ENCODE measurements at places on chromosomes 16 and 17. TPM values are rescaled to one million over a fixed set of nuclear protein-coding genes. Genes with fewer than 3 reads are reported as not detected.
A peak's percentile ranks its signal among the peaks of the same experiment; 100 is the strongest.

GRCh38 chr17:65099941-65100315 is 37.2 kb upstream of the RGS9 start:
- DNase-seq: peak; percentile 66

DNA sequence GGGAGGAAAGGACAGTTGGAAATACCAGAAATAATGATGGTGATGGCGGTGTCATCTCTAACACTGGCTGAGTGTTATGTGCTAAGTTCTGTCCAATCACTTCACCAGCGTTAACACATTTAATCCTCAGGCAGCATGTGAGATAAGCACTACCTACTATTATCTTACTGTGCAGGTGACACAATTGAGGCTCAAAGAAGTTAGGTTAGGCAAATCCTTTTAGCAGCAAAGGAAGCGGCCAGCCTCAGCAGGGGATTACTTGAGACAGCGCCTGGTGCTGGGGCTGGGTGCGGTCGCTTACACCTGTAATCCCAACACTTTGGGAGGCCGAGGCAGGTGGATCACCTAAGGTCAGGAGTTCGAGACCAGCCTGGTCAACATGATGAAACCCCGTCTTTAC is 18.7 kb upstream of the DHX8 start:
- no peak for DNase-seq

DNA sequence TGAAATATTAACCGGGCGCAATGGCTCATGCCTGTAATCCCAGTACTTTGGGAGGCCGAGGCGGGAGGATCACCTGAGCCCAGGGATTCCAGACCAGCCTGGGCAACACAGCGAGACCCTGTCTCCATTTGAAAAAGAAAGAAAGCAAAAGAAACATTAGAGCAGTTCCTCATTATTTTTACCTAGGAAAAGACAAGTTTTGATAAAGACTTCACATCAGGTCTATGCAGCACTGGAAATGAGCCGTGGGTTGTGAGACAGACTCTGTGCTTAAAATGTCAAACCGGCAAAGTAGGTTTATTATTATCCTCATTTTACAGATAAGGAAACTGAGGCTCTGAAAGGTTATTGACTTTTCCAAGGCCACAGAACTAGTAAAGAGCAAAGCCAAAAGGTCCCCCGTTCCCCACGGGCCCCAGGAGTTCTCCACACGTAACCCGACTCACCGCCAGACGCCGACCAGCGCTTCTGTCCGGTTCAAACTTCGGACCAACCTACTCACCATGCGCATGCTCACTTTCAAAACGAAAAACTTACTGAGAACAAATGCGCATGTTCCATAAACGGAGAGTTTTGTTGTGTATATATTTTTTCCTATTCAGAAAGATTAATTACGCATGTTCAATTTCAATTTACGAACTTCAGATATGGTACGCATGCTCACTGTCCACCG is 356 bp downstream of the TUBD1 start:
- no peak for DNase-seq

GRCh38 chr16:28623172-28623711 is 13.4 kb upstream of the SULT1A1 start:
- DNase-seq: no peak

DNA sequence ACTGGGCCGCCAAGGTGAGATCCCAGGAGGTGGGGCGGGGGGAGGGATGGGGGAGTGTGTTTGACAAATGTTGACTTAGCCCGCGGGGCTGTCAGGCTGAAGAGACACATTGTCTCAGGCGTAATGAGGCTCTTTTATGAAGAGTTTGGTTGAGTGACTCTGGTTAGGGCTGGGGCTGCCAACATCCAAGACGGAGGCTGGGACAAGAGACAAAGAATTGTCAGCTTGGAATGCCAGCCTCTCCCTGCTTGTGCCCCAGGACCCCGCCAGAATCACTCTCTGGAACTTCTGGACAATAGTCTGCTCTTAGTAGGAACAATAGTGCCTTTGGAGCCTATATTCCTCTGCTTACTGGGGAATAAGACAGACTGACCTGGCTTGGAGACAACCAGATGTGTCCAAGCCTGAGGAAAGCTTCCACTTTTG is 24.0 kb downstream of the PCTP start:
- DNase-seq: no peak

DNA sequence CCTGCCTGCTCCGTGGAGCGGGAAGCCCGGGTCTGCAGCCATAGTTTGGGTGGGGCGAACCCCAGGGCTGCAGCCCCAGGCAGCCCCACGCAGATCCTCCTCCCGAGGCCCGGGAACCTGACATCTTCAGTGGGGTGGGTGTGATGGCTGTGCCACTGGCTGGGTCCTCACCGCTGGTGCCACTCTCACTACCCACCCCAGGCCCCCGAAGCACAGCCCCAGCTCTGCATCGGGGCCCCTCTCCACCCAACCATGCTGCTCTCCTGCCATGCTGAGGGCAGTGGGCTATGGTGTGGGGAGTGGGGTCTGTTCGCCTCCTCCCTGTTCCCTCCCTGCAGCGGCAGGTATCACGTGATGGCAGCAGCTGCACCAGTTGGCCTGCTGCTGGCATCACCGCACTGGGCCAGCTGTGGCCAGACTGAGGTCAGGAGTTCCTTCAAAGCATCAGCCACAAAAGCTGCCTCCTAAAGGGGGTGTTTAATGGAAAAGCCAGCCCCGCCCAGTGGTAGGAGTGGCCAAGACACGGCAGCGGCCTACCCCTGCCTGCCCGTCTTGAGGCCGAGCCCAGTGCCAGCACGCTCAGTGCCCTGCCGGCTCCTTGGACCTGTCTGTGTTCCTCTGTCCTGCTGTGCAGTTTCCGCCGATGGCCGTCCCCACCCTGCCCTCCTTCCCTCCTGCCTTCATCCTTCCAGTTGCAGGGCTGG is 10.8 kb downstream of the KCTD5 start:
- no peak for DNase-seq

GRCh38 chr16:3223913-3224515 is 10.9 kb downstream of the ZNF200 start:
- DNase-seq: no peak

GRCh38 chr17:41793784-41794539 is 7.5 kb upstream of the JUP start:
- no peak for DNase-seq

DNA sequence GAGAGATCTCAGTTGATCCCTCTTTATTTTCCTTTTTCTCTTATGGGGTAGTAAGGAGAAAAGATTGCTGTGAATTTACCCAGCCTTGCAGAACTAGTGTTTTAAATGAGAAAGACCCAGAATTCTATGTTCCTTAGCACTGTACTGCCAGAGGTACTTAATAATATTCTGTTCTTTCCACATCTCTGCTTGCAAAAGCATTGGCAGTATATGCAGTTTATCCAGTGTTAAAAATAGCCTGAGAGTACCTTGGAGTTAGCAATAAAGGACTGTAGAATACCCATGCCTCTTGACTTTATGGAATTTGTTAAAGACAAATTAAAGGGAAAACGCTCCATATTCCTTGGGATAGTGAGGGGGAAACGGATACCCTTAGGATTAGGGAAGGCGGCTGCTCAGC is 11.9 kb downstream of the SLC7A6 start:
- no peak for DNase-seq

GRCh38 chr17:14594690-14595089 is 293.8 kb downstream of the HS3ST3B1 start:
- DNase-seq: no peak

- DNase-seq: peak; percentile 27
Measured at GRCh38 chr17:77140878-77141767, at the start of gene SEC14L1. SEC14L1 (plus strand) TSS chr17:77140969; CDS start chr17:77143597, 2,628 bp downstream.

DNA sequence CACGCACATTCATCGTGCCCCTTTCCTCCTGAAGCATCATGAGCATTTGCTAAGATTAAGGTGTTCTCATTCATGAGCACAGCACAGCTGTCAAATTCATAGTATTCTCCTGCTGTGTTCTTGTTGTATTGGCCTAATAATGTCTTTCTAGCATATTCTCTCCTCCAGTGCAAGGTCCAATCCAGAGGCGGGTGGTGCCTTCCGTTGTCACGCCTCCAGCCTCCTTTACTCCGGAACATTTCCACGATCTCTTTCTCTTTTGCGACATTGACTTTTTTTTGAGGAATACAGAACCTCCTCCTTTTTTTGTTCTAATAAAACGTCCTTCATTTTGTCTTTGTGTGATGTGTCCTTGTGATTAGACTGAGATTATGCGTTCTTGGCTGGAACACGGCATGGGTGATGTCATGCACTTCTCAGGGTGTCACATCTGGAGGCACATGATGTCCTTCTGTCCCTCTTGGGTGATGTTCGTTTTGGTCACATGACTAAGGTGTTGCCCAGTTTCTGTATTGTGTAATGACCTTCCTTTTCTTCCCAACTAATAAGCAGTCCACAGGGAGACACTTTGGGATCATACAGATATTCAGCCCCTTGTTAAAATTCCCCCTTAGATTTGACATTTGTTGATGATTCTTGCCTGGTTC is 66.3 kb downstream of the CLEC16A start:
- peak; percentile 70 for DNase-seq

GRCh38 chr16:9381905-9382304 is 290.5 kb downstream of the HAPSTR1 start:
- no peak for DNase-seq

GRCh38 chr17:35870906-35871819 is 2.5 kb upstream of the HEATR9 start:
- no peak for DNase-seq

GRCh38 chr16:70578035-70578434 is 54.4 kb downstream of the SF3B3 start:
- DNase-seq: no peak

- no peak for DNase-seq
Measured at GRCh38 chr16:50526796-50527195, 21.4 kb upstream of the NKD1 start.

- no peak for DNase-seq
Measured at GRCh38 chr16:87048730-87049115, 268.5 kb downstream of the C16orf95 start.

- DNase-seq: peak; percentile 71
Measured at GRCh38 chr17:72985882-72986720, 106.4 kb downstream of the SLC39A11 start.

DNA sequence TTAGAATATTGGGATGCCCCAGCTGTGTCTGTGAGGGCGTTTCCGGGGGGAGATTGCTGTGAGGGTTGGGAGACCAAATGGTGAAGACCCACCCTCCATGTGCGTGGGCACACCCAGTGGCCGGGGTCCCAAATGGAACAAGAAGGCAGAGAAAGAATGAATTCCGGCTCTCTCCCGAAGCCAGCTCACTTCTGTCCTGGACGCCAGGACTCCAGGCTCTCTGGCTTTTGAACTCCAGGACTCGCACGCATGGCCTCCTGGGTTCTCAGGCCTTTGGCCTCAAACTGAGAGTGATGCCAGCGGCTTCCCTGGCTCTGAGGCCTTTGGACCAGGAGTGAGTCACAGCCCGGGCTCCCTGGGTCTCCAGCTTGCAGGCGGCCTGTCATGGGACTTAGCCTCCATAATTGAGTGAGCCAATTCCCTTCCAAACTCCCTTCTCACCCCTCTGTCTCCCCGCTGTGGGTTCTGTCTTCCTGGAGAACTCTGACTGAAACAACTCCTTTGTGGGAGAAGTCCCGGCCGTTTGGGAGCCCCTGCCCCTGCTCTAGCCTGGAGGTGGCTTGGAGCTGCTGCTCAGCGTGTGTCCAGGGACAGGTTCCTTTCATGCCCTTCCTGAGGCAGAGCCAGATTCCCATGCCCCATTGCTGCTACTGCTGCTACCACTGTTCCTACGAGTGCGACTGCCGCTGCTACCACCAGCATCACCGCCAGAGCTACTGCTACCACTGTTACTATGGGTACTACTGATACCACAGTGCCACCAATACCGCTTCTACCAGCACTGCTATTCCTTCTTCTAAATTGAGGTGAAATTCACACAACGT is 49.8 kb upstream of the CBX4 start:
- no peak for DNase-seq

GRCh38 chr16:73149334-73149733 is 101.4 kb upstream of the ZFHX3 start:
- no peak for DNase-seq

DNA sequence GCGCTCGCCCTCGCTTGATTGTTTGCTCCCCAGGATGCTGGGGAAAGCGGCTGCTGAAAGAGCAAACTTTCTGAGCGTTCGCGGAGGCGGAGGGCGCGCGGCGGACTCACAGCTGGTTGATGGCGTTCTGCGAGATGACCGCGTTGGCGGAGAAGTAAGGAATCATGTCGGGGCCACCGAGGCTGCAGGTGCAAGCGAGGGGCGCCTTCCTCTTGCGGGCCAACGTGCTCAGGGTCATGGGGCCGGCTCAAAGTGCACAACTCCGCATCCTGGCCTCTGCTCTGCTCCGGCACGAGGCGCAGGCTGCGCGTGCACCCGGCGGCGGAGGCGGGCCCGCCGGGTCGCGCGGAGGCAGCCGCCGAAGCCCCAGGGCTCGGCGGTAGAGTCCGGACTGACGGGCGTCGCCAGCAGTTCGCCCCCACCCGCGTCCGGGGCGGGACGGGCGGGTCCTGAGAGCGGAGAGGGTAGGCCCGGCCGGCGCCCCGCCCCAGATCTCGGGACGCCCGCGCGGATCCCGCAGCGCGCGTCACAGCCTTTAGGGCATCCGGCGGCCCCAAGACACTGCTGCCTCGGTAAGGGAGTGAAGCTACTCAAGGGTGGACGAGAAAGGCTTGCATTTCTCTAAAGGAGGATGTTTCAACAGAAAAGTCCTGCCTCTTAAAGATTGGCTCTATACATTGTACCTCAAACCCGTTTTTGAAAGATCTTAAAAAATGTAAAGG is 138.5 kb upstream of the CORO6 start:
- DNase-seq: peak; percentile 83

RBFOX1 gene
- 0.22 TPM for total RNA-seq

GP1BA gene
- not detected for total RNA-seq

KRT25 gene
- 0.84 TPM for total RNA-seq

HS3ST6 gene
- total RNA-seq: not detected

SALL1 gene
- 0.30 TPM for total RNA-seq

PIGW gene
- total RNA-seq: 3.6 TPM

TEKT1 gene
- not detected for total RNA-seq

KIF19 gene
- total RNA-seq: 117 TPM

NPW gene
- total RNA-seq: 3.0 TPM
